NCI-H1930 (cell line): ENCODE measurements at places on chromosomes 16 and 17.
A peak's percentile ranks its signal among the peaks of the same experiment; 100 is the strongest.

GRCh38 chr16:25140459-25140858 lies 28.9 kb downstream of the LCMT1 start:
- no peak for DNase-seq

GRCh38 chr17:66349521-66350254 lies 47.3 kb downstream of the PRKCA start:
- no peak for DNase-seq

GRCh38 chr17:40980596-40980995 lies 3.5 kb downstream of the KRT40 start:
- no peak for DNase-seq

- DNase-seq, result no peak
Observed at GRCh38 chr16:51839727-51840462, 688.8 kb upstream of the SALL1 start.

DNA sequence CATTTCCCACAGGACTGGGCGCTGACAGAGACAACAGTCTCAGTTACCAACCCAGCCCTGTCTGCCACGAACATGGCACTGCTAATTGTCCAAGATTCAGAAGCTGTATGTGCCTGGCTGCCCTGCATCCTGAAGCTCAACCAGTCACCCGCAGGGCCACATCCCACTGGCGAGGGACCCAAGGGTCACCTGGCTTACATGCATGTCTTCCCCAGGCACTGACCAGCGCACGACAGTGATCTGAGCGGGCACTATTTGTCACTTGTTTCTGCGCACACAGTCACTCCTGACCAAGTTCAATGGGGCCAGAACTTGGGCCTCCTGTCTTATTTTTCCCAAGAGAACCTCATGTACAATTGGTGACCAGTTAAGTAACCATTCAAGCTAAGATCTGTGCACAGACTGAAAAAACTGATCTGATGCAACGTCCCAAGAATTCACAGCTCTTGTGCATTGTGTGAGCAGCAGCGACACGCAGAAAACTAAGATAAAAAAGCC lies 13.1 kb downstream of the USP7 start:
- no peak for DNase-seq

DNA sequence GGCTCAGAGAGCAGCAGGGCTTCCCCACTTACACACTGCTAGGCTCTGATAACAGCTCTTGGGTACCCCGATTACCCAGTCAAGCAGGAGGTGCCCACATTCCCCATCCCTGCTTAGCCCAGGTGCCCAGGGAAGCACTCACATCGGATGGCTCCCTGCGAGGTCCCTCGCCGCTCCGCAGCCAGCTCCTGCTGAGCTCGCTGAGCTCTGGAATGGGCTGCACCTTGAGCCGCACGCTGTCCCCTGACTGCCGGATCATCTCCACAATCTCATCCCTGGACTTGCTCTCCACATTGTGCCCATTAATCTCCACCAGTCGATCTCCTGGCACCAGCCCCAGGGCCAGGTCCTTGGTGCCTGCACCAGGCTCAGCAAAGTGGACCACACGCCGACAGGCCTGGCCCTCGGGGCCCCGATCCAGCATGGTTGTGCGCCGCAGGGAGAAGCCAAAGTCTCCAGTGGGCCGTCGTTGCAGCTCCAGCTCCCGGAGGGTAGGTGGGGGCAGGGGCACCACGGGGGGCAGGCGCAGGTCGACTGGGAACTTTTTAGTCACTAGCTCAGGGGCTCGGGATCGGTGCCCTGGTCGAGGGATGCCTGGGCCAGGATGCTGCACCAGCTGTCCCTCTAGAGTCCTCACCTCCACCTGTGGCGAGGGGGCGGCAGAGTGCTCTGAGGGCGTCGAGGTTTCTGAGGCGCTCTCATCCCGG lies 14.2 kb downstream of the MYO18A start:
- DNase-seq, result no peak

DNA sequence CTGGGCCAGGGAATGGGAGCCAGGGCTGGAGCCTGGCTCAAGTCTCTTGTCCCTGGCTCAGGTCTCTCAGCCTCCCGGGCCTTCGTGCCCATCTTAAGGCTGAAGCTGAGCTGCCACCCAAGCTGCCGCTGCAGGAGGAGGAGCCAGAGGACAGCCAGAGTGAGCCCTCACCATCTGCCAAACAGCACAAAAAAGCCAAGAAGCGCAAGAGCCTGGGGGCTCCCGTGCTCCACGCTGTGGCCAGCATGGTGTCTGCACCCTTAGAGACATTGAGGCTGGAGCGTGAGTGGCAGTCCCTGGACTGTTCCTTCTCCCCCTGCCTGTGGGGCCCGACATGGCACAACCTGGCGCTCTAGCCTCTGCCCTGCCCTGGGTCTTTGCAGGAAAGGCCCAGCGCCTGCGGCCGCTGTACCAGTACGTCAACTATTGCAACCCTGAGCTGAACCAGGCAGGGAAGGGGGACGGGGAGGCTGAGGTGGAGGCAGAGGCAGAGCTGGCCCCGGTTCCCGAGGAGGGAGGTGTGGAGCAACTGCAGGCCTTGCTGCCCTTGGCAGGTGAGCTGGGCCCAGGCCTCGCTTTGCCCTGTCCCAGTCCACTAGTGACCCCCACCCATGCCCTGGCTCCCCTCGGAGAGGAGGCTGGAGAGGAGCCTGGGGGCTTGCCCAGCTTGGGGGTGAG lies 1.3 kb downstream of the C16orf86 start:
- peak; percentile 15 for DNase-seq

DNA sequence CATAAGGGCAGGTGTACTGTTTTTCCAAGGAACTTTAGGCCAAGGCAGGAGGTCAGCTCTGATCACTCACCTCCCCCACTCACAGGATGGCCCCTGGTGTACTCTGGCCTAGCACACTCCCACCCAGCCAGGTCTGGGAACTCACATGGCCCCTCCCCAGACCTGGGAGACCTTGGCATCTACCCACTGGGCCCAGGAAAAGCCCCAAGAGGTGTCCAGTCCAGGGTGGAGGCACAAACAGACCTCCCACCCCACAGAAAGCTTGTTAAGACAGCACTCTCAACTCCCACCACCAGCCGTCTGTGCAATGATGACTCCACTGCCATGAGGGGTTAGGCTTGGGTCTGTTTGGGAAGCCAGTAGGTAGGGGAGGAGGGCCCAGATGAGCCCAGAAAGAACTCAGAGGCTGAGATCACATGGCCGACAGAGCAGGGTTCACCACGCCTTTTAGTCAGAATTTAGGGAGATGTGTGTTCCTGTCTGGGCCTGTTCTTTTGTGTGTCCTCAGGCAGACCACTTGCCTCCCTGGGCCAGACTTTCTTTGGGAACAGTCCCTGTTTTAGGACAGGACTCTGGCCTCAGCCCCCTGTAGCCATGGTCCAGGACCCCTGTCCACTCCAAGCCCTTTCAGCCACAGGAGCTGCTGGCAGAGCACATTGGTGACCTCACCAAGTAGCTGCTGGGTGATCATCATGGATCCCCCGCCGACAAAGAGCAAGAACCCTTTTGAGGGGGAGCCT lies 12.1 kb upstream of the CBFB start:
- no peak for DNase-seq

DNA sequence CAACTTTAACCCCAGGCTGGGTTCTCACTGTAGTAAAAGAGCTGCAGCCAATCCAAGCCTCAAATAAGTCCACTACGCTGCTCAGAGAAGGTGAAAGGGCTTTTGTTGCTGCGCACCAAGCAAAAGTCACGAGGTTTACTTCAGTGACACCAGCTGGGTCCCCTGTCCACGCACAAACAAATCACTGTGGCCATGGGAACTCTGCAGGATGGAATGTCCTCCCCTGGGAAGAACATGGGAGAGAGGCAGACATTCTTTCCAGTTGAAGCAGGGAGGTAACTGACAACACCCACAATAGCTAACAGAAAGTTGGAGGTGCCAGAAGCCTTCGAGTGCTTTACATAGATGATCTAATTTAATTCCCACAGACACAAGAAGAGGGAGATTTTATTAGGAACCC lies 181.9 kb downstream of the PMP22 start:
- no peak for DNase-seq

DNA sequence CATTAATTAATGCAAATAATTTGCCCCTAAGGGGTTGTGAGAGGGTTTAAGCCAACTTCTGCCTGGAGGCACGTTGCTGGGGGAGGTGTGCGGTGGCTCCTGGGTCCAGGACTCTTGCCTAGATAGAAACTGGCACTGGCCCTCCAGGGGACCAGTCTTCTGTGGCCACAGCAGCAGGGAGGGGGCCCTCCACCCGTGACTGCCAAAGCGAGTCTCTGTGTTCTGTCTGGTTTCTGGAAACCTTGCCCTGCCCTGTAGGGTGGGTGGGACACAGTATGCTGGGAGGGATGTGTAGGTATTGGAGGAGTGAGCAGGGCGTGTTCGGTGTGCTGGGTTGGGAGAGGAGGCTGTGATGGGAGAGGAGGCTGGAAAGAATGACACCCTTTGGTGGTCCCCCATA lies 78.8 kb downstream of the TBC1D16 start:
- DNase-seq, result no peak

GRCh38 chr16:83247767-83248372 lies 559.9 kb upstream of the HSBP1 start:
- no peak for DNase-seq

GRCh38 chr17:65182233-65182632 lies 45.1 kb downstream of the RGS9 start:
- DNase-seq, result no peak

- DNase-seq, result no peak
Observed at GRCh38 chr16:78286065-78286464, 186.6 kb downstream of the WWOX start.

- DNase-seq, result no peak
Observed at GRCh38 chr16:12201216-12201615, 224.7 kb downstream of the SNX29 start.

DNA sequence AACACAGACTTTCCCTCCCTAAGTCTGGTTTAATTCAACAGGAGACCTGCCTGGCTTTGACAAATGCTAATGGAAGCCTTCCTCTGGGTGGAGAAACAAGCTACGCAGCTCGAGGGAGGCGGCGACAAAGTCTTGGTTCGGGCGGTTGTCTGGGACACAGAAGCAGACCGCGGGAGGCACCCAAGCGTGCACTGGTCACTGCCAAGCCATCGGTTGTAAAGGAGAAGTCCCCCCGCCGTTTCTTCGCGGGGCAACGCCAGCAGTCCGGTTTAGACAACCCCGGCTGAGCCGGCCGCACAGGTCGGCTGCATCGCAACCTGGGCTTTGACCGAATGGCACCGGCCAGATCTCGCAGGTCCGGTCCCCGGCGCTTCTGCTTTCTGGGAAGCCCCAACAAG lies 586 bp downstream of the GLYR1 start:
- DNase-seq, result no peak

- no peak for DNase-seq
Observed at GRCh38 chr16:8854298-8854948, 14.4 kb downstream of the CARHSP1 start.

DNA sequence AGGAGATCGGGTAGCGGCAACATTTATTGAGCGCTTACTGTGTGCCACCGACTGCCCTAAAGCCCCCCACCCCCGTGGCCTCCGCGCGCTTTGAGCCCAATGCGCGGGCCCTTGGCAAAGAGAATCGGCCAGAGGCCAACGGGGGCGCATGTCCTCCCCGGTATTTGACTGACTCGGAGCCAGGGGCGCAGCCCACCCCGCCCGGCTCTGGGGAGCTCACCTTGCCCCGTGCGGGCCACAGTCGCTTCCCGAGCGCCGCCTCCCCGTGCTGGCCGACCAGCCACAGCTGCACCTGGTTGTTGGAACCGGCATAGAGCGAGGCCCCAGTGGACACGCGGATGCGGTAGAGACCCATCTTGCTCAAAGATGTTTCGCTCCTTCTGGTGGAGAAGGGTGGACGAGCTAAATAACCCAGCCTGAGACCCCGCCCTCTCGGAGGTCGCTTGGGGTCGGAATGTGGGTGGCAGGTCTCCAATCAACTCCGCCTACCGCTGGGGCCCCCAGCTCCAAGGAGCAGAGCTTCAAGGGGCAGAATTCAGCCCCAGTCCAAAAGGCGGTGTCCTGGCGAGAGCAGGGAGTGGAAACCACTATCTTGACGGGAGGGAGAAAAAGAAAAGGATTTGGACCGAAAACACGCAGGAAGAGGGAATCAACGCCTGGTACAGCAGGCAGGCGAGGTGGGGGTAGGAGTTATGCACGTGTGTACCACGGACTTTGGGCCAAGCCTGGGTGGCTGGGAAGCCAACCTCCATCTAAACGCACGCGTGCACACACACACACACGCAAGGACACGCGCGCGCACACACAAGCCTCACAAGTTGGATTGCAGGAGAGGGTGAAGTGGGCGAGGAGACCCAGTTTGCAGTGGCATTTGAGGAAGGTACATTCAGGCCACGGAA lies at the start of gene ALOX15:
ALOX15 (minus strand) TSS at position 382 of the 899 bp plus-strand sequence; CDS start at position 355, 27 bp downstream.
- no peak for DNase-seq

DNA sequence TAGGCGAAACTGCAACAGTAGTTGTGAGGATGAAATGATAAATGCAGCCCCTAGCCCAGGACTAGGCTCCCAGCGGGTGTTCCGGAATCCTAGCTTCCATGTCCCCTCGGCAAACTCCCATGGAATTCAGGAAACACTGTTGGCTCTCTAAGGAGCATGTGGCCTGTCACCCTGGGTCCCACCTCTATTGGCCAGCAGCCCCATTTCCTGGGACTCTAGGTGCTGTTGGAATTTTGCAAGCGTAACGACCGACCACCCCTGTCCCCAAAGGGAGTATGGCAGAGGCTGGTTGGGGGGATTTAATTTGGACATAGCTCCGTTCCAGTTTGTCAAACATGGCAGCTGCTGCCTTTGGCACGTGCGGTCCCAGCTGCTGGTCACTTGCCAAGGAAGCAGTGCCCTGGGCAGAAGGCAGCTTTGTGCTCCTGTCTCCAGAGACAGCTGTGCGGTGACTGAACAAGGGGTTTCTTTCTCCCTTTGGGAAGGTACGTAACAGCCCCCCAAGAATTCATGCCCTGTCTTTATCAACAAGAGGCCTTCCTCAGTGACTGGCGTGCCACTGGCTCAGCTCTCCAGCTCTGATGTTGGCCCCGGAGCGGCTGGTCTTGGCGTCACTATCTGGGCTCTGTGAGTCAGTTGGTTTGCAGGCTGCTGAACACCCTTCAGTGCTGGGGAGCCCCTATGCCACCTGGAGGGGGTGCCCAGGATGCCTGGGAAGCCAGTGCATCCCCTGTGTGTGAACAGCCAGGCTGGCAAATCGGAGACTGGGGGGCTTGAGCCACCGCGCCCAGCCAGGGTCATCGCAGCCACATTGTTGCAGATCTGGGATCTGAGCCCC lies 235.2 kb upstream of the TNRC6C start:
- no peak for DNase-seq

- no peak for DNase-seq
Observed at GRCh38 chr16:58157951-58158540, 28.9 kb upstream of the CFAP20 start.

- DNase-seq, result no peak
Observed at GRCh38 chr17:44792276-44792675, 33.5 kb downstream of the ADAM11 start.
